ENCODE measurements at places on chromosomes 2 and 18.

DNA sequence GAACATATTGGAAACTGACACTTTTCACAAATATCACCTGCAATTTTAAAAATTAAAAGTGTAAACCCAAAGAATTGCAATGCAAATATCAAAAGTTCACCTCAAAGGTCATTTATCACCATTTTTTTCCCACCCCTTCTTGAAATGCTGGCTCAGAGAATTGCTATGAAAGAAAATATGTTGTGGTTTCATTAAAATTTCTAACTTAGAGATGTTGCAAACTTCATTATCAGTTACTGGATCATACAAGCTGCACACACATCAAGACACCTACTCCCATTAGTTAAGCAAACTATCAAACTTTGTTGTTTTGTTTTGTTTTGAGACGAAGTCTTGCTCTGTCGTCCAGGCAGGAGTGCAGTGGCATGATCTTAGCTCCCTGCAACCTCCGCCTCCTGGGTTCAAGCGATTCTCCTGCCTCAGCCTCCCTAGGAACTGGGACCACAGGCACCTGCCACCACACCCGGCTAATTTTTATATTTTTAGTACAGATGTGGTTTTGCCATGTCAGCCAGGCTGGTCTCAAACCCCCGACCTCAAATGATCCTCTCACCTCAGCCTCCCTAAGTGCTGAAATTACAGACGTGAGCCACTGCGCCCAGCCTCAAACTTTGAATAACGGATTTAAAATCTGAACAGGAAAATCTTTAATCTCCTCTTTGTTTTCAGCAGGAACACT, 37.0 kb downstream of the STK39 start:
- no peak for DNase-seq

DNA sequence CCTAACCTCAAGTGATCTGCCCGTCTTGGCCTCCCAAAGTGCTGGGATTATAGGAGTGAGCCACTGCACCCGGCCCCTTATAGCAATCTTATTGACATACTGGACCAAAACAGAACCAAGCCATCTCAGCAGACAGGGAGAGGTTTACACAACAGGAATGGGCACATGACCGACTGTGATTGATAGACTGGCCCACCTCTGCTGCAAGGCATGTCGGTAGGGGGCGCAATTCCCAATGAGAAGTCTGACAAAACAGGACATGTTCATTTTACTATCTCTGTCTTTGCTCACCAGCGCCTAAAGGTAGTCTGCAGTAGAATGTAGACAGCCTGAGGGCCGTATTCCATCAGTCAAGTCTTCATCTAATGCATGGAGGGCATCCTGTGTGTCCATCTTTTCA, 2.0 kb downstream of the LYPD6B start:
- peak; percentile 45 for DNase-seq

GRCh38 chr2:39141334-39142271, 20.8 kb upstream of the SOS1 start:
- no peak for DNase-seq

GRCh38 chr2:63767307-63767706, 74.4 kb upstream of the UGP2 start:
- no peak for DNase-seq

GRCh38 chr2:128180031-128180430, 89.0 kb downstream of the UGGT1 start:
- no peak for DNase-seq

- no peak for DNase-seq
Measured at GRCh38 chr2:191384829-191385228, 139.6 kb downstream of the MYO1B start.

GRCh38 chr2:85705680-85706039, 11.5 kb downstream of the GNLY start:
- no peak for DNase-seq

DNA sequence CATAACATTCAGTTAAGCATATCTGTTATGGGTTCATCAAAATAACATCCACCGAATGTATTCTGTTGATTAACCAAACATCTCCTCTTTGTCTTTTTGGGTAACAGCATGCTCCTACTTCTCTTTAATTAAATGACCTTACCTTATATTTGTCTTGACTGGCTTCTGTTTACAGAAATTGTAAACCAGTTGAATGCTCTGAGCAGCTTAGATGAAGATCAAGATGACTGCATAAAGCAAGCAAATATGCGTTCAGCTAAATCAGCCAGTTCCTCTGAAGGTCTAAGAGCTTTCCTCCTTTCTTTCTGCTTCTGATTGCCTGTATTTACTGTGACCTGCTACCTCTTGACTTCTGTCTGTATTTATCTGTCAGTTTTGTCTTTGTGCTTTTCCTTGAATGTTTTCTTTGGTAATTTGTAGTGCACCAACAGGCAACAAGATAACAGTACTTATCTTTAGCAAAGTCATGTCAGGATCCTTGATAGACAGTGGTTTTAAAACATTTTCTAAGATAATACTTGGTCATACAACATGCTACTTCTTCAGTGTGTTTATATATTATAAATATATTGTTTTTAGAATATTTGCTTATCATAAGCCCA, 152.8 kb downstream of the EHBP1 start:
- DNase-seq: no peak

- DNase-seq: no peak
Measured at GRCh38 chr2:3099860-3100234, 277.8 kb downstream of the EIPR1 start.

DNA sequence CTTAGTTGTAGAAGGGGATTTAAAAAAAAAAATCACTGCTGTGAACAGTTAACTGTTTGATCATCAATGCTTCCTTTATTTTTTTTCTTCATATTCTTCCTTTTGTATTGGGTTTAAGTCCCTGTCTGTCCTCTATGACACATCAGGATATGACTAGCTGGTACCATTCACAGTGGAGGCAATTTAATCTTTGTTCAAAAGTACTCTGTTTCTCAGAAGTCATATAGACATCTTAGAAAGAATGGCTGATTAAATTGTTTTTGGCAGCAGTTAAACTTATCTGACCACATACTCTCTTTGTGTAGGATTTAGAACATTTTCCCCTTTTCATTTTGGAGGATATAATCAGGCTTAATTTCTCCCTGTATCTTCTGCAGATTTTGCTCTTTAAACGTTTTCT, 807.8 kb upstream of the CDH2 start:
- no peak for DNase-seq

DNA sequence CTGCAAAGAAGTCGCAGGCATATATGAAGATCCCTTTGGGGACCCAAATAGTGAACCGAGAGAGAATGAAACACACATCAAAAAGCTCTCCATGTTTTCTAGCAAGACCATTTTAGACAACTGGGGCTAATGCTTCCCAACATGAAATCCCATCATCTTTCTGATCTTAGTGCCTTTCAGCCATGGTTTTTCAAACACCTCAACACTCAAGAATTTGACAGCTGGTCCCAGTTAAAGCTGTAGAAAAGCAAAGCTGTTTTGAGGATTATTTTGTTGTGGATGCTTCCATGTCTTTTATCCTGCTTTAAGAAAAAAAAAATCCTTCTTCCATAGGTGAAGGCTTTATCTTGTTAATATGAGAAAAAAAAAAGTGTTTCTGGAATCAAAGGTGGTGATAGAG, 259.1 kb downstream of the STK39 start:
- no peak for DNase-seq

DNA sequence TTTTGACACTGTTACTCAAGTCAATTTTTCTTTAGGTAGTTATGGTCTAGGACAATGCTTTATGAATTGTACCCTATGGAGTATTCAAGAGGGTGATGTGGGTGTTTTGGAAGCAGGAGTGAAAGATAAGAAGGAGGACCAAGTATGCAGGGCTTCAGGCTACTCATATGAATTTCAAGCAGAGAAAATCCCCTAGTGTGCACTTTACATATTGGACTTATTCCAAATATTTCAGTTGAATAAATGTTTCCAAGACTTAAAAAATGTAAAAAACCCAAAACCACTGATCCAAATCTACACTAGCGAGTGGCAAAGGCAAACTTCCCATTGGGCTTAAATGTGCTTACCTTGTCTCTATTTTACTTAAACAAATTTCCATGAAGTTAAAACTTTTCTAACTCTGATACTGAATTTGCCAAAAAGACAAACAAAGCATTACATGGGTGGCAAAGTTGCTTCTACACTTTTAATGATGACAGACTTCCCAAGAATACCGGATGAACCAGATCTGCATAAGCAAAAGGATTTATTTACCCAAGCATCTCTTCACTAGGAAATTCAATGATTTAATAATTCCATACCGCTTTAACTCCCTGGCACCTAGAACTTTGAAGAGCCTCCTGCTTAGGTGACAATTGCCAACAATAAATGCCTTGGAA, 1233.5 kb upstream of the NXPH2 start:
- no peak for DNase-seq

DNA sequence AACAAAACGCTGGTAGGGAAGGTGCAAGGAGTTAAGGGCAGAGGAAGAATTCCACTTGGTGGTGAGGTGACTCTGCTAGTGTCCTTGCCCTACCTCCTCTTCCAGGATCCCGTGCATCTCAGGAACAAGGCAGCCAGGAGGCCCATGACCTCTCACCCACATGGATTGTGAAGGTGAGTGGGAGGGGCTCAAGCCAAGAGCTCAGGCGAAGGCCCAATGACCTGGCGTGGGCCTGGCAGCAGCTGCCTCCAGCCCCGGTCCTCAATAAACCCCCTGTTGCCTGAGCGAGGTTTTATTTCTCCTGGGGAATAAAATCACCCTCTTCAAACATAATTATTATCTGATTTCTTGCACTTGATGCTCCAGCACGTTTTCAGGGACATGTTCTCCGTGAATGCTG, 28.2 kb downstream of the LAMA1 start:
- no peak for DNase-seq

- DNase-seq: no peak
Measured at GRCh38 chr2:142834021-142834420, 43.4 kb upstream of the KYNU start.

- no peak for DNase-seq
Measured at GRCh38 chr2:200616656-200617055, 30.8 kb downstream of the AOX1 start.

DNA sequence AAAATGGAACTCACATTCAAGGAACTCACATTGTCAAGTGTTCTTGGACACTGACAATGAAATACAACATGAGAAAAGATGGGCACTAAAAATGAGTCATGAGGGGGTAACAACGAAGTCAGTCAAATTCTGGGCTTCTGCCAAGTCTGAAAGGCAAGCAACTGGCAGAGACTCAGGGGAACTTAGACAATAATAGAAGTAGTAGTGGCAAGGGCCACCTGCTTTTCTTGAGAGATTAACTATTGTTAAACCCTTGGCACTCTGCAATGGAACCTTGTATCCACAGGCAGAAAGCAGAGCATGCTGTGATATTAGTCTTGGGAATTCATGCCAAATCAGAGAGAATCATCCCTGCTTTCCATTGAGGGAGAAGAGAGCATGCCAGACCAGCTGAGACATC, 382.6 kb upstream of the CDH2 start:
- no peak for DNase-seq

DNA sequence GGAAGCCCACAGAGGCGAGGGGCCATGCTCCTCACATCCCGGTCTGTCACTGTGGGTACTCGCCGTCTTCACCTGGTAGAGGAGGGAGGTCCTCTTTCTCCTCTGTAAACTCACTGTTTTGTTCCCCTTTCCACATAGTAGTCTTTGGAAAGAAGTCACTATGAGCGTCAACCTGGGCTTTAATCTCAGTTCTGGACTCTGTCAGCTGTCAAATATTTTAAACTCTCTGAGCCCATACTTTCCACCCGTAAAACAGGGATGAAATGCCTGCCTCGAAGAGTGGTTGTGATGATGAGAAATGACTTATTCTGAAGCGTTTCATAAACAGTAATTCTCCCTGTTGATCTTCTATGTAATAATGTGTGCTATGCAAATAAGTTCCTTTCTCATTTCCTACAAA, 547.1 kb upstream of the SOX11 start:
- DNase-seq: no peak

GRCh38 chr18:36187193-36187825, at the start of gene MOCOS:
Gene MOCOS, plus strand, starts transcription at chr18:36187497. Its CDS starts 43 bp downstream, at chr18:36187540.
- peak; percentile 4 for DNase-seq

GRCh38 chr2:37230581-37230980, 815 bp downstream of the CEBPZ start:
- no peak for DNase-seq
